A549 treated with CpdA at 1 μM for 4 hours (cell line): ENCODE measurements at places on chromosomes 7 and 10. TPM values are rescaled to one million over a fixed set of nuclear protein-coding genes. Genes with fewer than 3 reads are reported as not detected.

Gene AGR2
- 97.0 to 175 TPM (median 138 TPM) in 5 replicates for total RNA-seq

Gene SPRN
- 0.14 to 0.26 TPM (median 0.22 TPM) in 5 replicates for total RNA-seq

Gene SMKR1
- 7.1 to 14.0 TPM (median 12.9 TPM) in 5 replicates for total RNA-seq

Gene ZNF316
- total RNA-seq: 8.3 to 15.3 TPM (median 13.6 TPM) in 5 replicates

Gene LRGUK
- 0.16 to 0.76 TPM (median 0.37 TPM) in 5 replicates for total RNA-seq

Gene ABCB1
- total RNA-seq: 0.08 to 0.18 TPM (median 0.15 TPM) in 3 of 5 replicates, not detected in the others

Gene TRIM73
- 1.3 to 2.6 TPM (median 1.9 TPM) in 5 replicates for total RNA-seq

Gene CAMK1D
- total RNA-seq: 6.3 to 8.0 TPM (median 7.6 TPM) in 5 replicates

Gene PUS7
- total RNA-seq: 25.8 to 38.7 TPM (median 27.0 TPM) in 5 replicates
